ENCODE measurements at places on chromosomes 4 and X. TPM values are rescaled to one million over a fixed set of nuclear protein-coding genes. Genes with fewer than 3 reads are reported as not detected.

- H3K27me3 ChIP-seq, result peaks cover 21% of the 10 kb centered on the region
- no peak for DNase-seq
- no peak overlapping the region for H3K4me3 ChIP-seq
- no peak overlapping the region for H3K27ac ChIP-seq
Measured at GRCh38 chr4:183401473-183401872, 43.0 kb upstream of the CDKN2AIP start.

- no peak overlapping the region for H3K27ac ChIP-seq
- DNase-seq, result no peak
- H3K4me1 ChIP-seq, result no peaks in the 10 kb centered on the region
Measured at GRCh38 chrX:28158019-28158777, 176.9 kb upstream of the DCAF8L1 start.

DNA sequence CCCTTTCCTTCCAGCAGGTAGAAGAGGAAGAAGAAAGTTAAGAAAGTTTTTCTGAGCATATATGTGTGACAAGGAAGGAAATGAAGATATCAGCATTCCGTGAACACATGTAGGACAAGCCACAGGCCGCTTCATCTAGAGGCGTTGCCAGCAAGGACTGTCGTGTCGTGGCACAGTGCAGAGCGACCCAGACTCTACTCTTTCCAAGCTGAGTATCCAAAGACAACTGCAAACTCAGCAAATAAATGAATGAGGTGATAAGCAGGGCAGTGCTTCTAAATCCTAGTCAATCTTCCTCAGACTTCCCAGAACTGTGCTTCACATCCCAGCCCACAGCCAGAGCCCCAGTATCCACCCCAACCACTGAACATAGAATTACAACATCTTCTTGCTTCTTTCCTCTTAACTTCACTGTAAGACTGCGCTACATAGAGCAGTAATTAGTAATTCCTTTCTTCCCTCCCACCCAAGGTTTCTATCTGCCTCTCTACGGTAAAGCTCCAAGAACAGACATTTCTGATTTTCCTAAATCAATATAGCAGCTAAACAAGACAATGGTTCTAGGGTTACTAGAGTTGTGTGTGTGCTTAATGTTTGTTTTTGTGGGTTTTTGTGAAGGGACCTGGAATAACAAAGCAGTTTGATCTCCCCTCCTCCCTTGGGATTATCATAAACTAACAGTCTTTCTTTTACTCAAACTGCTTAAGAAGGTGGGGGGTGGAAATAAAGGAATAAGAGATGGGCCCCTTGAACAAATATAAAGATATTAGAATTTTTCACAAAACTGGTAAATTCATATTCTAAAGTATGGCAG, 71.6 kb downstream of the PAPSS1 start:
- H3K4me3 ChIP-seq, result no peak overlapping the region
- H3K36me3 ChIP-seq, result peaks cover 22% of the 10 kb centered on the region
- no peak overlapping the region for H3K27ac ChIP-seq
- no peaks in the 10 kb centered on the region for H3K27me3 ChIP-seq
- H3K4me1 ChIP-seq, result no peaks in the 10 kb centered on the region

DNA sequence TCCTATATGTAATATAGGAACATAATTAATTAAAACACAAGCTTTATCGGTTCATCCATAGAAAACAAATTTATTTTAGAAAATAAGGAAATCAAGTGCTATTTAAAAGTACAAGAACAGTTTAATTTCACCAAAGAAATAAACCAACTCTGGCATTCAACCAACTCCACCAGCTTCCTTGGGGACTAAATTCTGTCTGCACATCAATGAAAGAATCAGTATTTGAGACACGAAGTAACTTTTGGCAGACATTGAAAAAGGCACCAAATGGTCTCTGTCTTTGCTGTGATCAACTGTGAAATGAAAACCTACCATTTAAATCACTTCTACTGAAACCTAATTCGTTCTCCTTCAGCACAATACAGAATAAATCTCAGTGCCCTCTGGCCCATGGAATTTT, 719.7 kb upstream of the GRIA3 start:
- H3K27ac ChIP-seq, result no peak overlapping the region
- DNase-seq, result no peak
- H3K4me3 ChIP-seq, result no peak overlapping the region
- no peaks in the 10 kb centered on the region for H3K36me3 ChIP-seq
- no peaks in the 10 kb centered on the region for H3K4me1 ChIP-seq

DNA sequence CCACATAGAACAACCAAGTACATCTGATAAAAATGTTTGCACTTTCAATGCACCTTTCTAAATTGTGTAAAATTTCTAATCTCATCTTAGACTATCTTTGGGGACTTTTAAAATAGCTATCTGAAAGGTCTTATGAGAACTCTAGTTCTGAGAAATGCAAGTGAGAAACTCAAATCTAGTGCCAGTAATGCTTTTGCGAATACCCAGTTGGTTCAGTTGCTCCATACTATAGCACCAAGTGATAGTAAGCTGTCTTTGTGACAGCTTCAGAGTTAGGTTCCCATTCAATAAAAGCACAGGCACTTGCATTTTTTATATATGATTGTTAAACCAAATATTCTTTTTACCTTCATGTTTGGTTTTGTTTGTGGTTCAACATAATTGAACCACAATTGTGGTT, 4.5 kb upstream of the ITM2A start:
- H3K4me1 ChIP-seq, result peaks cover 25% of the 10 kb centered on the region
- no peak for DNase-seq
- H3K27me3 ChIP-seq, result no peaks in the 10 kb centered on the region
- H3K36me3 ChIP-seq, result no peaks in the 10 kb centered on the region
- H3K27ac ChIP-seq, result no peak overlapping the region
- H3K4me3 ChIP-seq, result no peak overlapping the region

POU3F4 gene
- not detected for total RNA-seq

- peaks cover 40% of the 10 kb centered on the region for H3K27me3 ChIP-seq
- H3K27ac ChIP-seq, result no peak overlapping the region
- peaks cover 16% of the 10 kb centered on the region for H3K4me1 ChIP-seq
- no peak for DNase-seq
Measured at GRCh38 chr4:110033355-110034025, 120.8 kb downstream of the EGF start.

FAM236A gene
- not detected for total RNA-seq

GRCh38 chrX:102808336-102808735, 87.8 kb downstream of the GPRASP3 start:
- H3K4me3 ChIP-seq, result no peak overlapping the region
- H3K36me3 ChIP-seq, result no peaks in the 10 kb centered on the region
- H3K27ac ChIP-seq, result no peak overlapping the region
- no peak for DNase-seq
- H3K4me1 ChIP-seq, result no peaks in the 10 kb centered on the region

DNA sequence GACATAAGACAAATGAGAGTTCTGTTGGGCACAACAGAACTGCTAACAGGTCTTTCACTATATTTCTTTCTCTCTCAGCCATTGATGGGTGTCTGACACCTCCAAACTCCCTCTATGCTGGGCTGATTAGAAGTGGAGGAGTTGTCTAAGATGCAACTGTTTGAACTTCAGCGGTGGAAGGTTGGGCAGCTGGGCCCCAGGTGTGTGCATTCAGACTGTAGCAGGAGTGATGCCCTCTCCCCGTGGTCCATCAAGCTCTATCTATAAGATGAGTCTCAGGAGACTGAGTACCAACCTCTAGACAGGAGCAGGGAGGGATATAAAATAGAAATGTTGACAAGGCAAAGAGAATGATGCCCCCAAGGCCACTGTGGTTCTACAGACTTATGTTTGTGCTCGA, 28.2 kb upstream of the CHRNA9 start:
- H3K4me1 ChIP-seq, result peaks cover 90% of the 10 kb centered on the region
- no peak for DNase-seq
- H3K4me3 ChIP-seq, result peak overlapping the region; percentile 69

CLDN22 gene
- total RNA-seq, result not detected

DNA sequence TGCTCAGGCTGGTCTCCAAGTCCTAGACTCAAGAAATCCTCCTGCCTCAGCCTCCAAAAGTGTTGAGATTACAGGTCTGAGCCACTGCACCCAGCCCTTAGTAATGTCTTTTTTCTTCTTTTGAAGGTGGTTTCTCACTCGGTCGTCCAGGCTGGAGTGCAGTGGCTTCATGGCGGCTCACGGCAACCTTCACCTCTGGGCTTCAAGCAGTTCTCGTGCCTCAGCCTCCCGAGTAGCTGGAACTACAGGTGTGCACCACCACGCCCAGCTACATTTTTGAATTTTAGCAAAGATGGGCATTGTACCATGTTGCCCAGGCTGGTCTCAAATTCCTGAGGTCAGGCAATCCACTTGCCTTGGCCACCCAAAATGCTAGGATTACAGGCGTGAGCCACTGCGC, 32.3 kb upstream of the ASMTL start:
- no peak overlapping the region for H3K27ac ChIP-seq
- peak; percentile 5 for DNase-seq
- H3K4me3 ChIP-seq, result no peak overlapping the region
- no peaks in the 10 kb centered on the region for H3K27me3 ChIP-seq

DNA sequence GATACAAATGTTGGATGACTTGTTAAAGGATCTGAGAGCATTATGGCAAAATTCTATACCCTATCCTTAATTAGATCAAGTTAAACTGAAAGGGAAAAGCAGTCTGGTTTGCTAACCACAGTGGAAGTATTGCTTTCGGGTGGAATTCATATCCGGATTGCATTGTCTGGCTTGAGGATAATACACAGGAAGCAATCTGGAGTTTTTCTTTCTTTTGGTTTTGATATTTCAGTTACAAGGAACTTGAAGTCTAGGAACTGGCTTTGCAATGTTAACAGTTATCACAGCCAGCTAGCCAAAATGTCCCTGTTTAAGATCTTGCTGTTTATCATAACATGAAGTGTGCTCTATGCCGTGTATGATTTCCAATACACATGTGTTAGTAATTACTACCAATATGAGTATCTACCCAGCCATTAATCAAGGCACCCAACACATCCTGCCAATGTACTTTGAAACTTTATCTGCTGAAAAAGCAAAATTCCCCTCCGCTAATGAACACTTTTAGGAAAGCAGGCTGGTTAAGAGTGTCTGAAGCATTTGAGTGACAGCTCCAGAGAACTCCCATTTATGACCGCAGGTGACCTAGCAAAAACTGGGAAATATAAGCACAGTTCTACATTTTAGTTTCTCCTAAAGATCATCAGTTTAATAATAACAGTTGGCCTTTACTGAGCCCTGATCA, 146.4 kb downstream of the PALLD start:
- H3K27me3 ChIP-seq, result peaks cover 8% of the 10 kb centered on the region
- no peak overlapping the region for H3K4me3 ChIP-seq

GRCh38 chr4:85784348-85784747, 309.4 kb downstream of the ARHGAP24 start:
- no peak overlapping the region for H3K4me3 ChIP-seq
- H3K4me1 ChIP-seq, result no peaks in the 10 kb centered on the region
- no peaks in the 10 kb centered on the region for H3K27me3 ChIP-seq
- no peak overlapping the region for H3K27ac ChIP-seq
- H3K36me3 ChIP-seq, result no peaks in the 10 kb centered on the region

ALB gene
- not detected for total RNA-seq

DNA sequence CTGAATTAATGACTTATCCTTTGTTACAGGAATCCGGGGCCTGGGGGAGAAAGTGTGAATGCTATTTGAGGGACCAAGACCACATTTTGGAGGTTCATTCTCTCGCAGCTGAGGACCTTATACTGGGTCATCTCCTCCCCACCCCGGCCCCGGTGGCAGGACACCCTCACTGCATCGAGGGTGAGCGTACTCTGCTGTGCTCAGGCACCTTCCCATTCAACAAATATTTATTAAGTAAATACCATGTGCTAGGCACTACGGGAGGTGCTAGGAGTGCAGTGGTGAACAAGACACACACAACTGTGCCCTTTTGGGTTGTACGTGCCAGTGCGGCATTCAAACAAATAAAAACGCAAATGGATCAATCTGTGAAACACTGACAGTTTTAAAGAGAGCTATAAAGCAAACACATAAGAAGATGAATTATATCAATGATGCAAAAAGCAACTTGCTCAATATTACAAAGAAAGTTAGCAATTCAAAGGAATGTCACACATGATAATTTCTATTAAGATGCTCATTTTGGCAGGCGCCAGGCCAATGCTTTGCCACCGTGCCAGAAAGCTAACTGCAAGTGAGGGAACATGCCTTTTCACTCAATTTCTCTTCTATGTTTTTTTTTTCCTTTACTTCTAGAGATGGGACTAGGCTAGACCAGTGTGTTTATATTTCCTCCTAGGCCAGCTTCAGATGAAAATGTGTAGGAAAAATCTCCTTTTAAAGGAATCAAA, 24.6 kb downstream of the ADGRG2 start:
- H3K27me3 ChIP-seq, result no peaks in the 10 kb centered on the region
- H3K36me3 ChIP-seq, result no peaks in the 10 kb centered on the region
- H3K4me3 ChIP-seq, result no peak overlapping the region
